Right forelimb (tissue), 1 donor: ENCODE measurements at places on chromosomes 1 and 21.

DNA sequence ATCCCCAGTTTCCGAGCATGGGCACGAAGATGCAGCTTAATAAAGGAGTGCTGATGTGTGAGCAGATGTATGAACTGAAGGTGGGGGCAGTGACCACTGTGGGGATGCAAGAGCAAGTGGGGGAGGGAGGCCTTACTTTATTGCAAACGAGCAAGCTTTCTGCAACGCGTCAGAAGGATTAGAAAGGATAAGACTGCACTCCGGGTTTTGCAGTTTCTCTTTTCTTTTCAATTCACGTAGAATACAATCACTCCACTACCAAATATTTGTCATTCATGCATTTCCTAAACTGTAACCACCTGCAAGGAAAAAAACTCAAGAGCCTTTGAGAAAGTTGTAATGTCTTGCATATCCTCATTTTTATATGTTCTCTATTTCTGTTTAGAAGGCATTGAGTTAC is 4.3 kb upstream of the OR2C3 start:
- no peak for DNase-seq

- DNase-seq: no peak
Measured at GRCh38 chr1:226351709-226352108, 42.7 kb upstream of the LIN9 start.

GRCh38 chr1:180901076-180901990 is 11.4 kb upstream of the KIAA1614 start:
- DNase-seq: no peak

- no peak for DNase-seq
Measured at GRCh38 chr1:192566657-192567056, 8.9 kb upstream of the RGS1 start.
